ENCODE measurements at places on chromosomes 7 and 10.

DNA sequence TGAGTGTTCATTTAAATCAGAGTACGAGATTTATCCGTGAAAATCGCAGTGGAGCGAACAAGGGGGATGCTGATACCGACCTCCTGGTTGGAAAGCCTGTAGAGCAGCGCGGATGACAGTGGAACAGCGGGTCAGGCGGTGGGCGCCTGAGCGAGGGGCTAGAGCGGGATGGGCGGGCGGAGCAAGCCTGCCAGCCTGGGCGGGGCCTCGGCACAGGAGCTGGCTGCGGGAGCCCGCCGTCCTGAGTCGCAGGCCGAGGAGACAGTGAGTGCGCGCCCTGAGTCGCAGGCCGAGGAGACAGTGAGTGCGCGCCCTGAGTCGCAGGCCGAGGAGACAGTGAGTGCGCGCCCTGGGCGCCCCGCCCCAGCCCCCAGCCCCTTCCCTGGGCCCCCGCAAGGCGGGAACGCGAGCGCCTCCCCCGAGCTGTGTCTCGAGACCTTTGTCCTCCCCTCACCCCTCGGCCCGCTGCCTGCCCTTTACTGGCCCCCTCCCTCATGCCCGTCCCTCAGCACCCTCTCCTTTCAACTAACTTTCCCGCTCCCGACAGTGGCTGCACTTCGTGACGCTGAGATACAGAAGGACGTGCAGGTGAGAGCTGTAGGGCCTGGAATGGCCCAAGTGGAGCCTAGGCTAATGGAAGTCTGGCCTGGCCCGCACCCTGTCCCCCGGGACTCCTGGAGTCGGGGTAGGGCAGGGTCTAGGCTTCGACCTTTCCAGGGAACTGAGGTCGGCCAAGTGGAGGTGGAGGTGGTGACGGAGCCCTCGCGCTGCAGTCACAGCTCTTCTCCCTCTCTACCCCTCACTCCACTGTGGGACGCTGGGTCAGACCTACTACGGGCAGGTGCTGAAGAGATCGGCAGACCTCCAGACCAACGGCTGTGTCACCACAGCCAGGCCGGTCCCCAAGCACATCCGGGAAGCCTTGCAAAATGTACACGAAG, at the start of gene AS3MT:
Gene AS3MT, plus strand, starts transcription at position 213 of the 941 bp plus-strand sequence. Its CDS starts 123 bp downstream, at position 336.
- H3K4me3 ChIP-seq: peak within 1 kb of the TSS; percentile 31
- no peaks in the 10 kb centered on the region for H3K27me3 ChIP-seq
- H3K36me3 ChIP-seq: no peaks in the 10 kb centered on the region
- DNase-seq: peak; percentile 29
- peaks cover 13% of the 10 kb centered on the region for H3K4me1 ChIP-seq

DNA sequence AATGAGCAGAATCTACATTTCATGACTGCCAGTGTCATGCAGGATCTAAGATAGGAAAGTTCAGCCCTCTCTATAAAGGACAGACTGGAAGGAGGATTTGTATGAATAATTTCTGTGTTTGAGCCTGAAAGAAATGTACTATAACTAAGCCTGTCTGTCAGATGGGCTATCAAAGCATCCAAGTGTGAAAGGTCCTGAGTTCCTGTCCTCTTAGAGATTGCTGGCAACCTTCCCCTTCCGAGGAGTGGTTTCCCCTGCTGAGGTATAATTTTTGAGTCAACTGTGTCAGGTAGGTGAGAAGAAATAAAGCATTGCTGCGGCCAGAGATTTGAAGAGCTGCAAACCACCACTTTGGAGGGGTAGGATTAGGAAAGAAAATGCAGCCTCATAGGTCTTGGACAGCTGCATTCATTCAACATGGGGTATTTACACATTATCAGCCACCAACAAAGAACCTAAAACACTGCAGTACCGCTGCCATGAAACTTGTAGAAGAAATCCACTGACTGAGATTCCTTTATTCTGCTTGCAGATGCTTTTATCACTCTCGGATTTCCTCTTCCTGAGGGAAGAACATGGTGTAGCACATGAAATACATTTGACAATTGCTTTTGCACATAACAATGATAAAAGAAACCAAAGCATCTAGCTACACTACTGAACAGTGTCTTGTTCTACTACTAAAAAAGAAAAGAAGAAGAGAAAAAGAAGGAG, 189.1 kb downstream of the DGKI start:
- no peak overlapping the region for H3K4me3 ChIP-seq
- no peaks in the 10 kb centered on the region for H3K27me3 ChIP-seq
- no peaks in the 10 kb centered on the region for H3K4me1 ChIP-seq
- no peaks in the 10 kb centered on the region for H3K36me3 ChIP-seq
- no peak for DNase-seq

GRCh38 chr10:48277093-48277492, 2.6 kb upstream of the FRMPD2 start:
- H3K27ac ChIP-seq: no peak overlapping the region
- H3K27me3 ChIP-seq: no peaks in the 10 kb centered on the region
- no peaks in the 10 kb centered on the region for H3K36me3 ChIP-seq
- no peaks in the 10 kb centered on the region for H3K4me1 ChIP-seq
- no peak for DNase-seq

DNA sequence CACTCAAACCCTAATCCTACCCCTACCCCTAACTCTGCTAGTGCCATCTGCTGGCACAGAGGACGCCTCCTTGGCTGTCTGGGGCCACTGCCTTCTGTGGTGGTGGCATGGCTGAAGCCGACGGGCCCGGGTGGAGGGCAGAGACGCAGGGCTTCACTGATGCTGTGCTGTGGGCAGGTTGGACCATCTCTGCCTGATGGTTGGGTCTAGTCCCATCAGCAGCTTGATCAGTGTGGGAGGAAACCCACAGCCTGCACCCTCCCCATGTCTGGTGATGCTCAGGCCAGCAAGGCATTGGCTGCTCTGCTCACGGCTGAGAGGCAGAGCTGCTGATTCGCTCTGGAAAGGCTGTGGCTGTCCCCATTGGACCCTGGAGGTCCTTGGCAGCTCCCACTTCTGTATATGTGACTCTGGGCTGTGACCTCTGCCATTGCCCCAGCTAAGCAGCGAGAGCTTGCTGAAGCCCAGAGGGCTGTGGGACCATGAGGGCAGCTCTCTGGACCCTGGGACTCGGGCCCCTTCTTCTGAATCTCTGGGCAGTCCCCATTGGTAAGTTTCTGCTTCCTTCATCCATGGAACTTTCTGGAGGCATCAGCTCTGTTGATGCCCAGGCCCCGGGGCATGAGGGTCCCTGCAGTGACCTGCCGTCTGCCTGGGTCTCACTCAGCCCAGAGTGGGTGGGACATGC, at the start of gene SCART1:
Gene SCART1, plus strand, starts transcription at position 430 of the 688 bp plus-strand sequence. Its CDS starts 53 bp downstream, at position 483.
- H3K4me1 ChIP-seq: no peaks in the 10 kb centered on the region
- H3K4me3 ChIP-seq: no peak within 1 kb of the TSS
- H3K36me3 ChIP-seq: no peaks in the 10 kb centered on the region
- no peak for DNase-seq
- H3K27me3 ChIP-seq: no peaks in the 10 kb centered on the region
- no peak within 1 kb of the TSS for H3K27ac ChIP-seq

- H3K27ac ChIP-seq: peak overlapping the region; percentile 83
Observed at GRCh38 chr7:131057015-131057793, 270.5 kb upstream of the MKLN1 start.

GRCh38 chr7:36080843-36081242, 72.2 kb upstream of the EEPD1 start:
- H3K4me1 ChIP-seq: peaks cover 16% of the 10 kb centered on the region
- H3K27me3 ChIP-seq: no peaks in the 10 kb centered on the region
- DNase-seq: no peak
- H3K36me3 ChIP-seq: no peaks in the 10 kb centered on the region
- no peak overlapping the region for H3K4me3 ChIP-seq

DNA sequence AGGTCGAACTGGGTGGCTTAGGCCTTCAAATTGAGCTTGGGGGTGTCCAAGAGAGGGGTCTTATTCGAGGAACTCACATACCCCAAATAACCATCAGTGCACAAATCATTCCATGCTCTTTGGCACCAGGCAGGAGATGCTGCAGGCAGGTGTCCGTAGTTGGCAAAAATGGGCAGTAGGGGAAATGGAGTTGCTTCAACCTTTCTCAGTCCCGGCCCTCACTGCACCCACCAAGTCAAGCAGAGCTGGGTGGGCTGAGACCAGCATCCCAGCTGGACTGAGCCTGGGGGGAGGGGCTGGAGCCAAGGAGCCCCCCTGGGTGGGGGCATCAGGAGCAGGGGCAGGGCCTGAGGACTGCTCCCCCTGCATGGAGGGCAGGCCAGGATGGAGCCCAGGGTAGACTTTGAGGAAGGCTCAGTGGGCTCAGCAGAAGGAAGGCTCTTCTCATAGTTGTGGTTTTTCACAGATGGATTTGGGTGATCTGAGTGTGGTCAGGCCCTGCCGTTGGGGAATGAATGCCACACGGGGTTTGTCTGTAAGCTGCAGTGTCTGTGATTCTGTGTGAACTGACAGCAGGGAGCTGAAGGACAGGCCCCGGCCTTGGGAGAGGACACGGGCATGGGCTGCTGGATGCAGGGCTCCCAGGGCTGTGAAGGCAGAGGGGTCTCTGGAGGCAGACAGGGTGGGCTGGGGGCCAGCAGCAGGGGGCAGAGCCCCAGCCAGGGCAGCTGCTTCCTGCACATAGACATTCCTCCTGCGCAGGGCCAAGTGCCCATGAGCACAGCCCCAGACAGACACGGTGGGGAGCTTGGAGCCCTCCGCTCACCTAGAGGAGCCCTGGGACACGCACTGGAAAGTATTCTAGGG, 144.5 kb downstream of the ADCY1 start:
- no peak overlapping the region for H3K27ac ChIP-seq
- peaks cover under 1% of the 10 kb centered on the region for H3K36me3 ChIP-seq
- no peaks in the 10 kb centered on the region for H3K27me3 ChIP-seq
- H3K4me3 ChIP-seq: no peak overlapping the region

- no peaks in the 10 kb centered on the region for H3K36me3 ChIP-seq
- DNase-seq: peak; percentile 73
Observed at GRCh38 chr10:57657164-57657765, 610.4 kb downstream of the IPMK start.

- no peak overlapping the region for H3K4me3 ChIP-seq
- H3K4me1 ChIP-seq: no peaks in the 10 kb centered on the region
- H3K27ac ChIP-seq: no peak overlapping the region
- DNase-seq: no peak
- peaks cover 43% of the 10 kb centered on the region for H3K36me3 ChIP-seq
Observed at GRCh38 chr10:103441206-103441605, 11.0 kb downstream of the CALHM2 start.

- H3K27ac ChIP-seq: peak overlapping the region; percentile 80
- DNase-seq: no peak
- H3K27me3 ChIP-seq: no peaks in the 10 kb centered on the region
Observed at GRCh38 chr10:5467207-5467535, 32.2 kb downstream of the CALML5 start.

DNA sequence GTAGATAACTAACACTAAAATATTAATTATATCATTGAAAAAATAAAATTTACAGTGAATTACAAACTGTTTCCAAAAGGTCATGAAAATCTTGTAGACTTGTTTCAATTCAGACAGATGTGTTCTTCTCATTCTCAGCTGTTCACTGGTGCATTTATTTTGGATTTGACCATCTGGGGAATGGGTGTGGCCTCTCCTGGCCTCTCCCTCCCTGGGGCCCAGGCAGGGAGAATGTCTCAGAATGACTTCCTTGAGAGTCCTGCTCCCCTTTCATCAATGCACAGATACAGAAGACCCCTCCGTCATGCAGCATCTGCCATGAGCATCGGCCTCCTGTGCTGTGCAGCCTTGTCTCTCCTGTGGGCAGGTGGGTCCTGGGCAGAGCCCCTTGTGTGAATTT, 192.8 kb upstream of the PRSS58 start:
- DNase-seq: no peak
- no peaks in the 10 kb centered on the region for H3K27me3 ChIP-seq
- H3K4me1 ChIP-seq: no peaks in the 10 kb centered on the region
- no peaks in the 10 kb centered on the region for H3K36me3 ChIP-seq
- H3K27ac ChIP-seq: no peak overlapping the region

- no peaks in the 10 kb centered on the region for H3K36me3 ChIP-seq
- no peak overlapping the region for H3K4me3 ChIP-seq
- H3K27me3 ChIP-seq: no peaks in the 10 kb centered on the region
- H3K27ac ChIP-seq: no peak overlapping the region
Observed at GRCh38 chr10:35327790-35328403, 8.4 kb upstream of the CCNY start.

DNA sequence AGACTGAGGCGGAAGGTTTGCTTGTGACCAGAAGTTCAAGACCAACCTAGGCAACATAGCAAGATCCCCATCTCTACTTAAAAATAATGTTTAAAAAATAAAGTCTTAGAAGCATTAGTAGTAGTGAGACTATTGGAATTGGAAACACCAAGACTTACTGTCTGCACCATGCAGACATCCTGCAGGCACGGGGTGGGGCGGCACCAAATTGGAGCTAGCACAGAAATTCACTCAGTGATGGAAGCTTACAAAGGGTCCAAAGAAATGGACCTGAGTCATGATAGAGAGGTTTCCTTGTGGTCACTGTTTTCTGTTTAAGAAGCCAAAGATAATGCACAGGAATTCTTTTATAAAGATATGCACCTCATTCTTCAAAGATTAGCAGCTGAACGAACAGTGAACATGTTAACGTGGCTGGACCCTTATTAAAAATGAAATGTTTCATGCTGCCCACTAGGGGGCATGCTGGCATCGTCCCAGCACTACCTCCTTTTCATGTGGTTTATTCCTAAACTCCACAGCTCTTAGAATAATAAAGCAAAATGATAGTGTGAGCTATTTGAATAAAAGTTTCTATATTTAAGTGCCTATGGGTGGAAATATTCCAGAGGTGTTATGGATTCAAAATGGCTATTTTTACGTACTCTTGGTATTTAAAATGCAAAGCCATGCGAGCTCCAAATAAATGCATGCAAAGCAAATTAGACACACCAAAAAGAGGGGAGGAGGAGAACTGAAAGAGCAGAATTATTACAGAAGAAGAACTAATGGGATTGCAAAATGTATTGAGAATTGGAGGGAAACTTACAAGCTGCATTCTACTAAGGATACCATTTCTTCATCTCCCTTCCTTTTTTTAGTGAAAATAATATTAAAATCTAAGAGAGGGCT, 28.6 kb downstream of the PDSS1 start:
- H3K4me1 ChIP-seq: no peaks in the 10 kb centered on the region
- H3K36me3 ChIP-seq: no peaks in the 10 kb centered on the region
- no peaks in the 10 kb centered on the region for H3K27me3 ChIP-seq
- peak; percentile 70 for DNase-seq
- H3K4me3 ChIP-seq: no peak overlapping the region
- H3K27ac ChIP-seq: no peak overlapping the region

- H3K27ac ChIP-seq: no peak overlapping the region
- H3K4me1 ChIP-seq: no peaks in the 10 kb centered on the region
- no peak overlapping the region for H3K4me3 ChIP-seq
- H3K27me3 ChIP-seq: no peaks in the 10 kb centered on the region
Observed at GRCh38 chr10:52908478-52908877, 135.9 kb upstream of the MBL2 start.

GRCh38 chr10:78165617-78166016, 132.0 kb downstream of the RPS24 start:
- H3K4me1 ChIP-seq: no peaks in the 10 kb centered on the region
- H3K36me3 ChIP-seq: no peaks in the 10 kb centered on the region
- H3K27me3 ChIP-seq: no peaks in the 10 kb centered on the region
